ENCODE measurements at places on chromosomes 6 and 20.

- no peak for DNase-seq
These were observed 114.3 kb downstream of the EYA2 start for GRCh38 chr20:47008842-47009518.

DNA sequence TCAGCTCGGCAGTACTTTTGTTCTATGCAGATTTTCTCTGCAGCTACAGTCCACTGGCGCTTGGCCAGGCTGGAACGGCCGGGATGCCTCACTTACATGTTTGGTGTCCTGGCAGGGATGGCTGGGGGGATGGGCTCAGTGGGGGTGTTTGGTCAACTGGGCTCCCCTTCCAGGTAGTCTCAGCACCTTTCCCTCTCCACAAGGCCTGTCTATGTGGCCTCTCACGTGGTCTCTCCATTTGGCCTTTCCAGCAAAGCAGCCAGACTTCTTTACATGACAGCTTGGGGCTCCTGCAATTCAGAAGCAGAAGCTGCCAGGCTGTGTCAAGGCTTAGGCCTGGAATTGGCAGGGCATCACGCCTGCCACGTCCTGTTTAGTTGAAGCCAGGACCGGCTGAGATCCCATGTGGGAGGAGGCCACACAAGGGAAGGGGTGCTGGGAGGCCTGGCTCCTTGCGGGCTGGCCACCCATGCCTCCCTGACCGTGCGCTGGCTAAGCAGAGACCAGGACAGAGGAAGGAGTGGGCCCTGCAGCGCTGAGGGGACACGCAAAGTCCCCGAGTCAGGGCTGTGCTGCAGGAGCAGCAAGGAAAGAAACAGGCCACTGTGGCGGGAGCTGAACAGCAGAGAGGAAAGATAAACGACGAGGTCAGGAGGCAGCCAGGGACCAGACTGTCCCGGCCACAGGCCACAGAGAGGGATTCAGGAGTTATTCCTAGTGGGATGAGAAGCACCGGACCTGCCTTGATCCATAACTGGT, 38.9 kb downstream of the MGME1 start:
- DNase-seq: peak; percentile 15

DNA sequence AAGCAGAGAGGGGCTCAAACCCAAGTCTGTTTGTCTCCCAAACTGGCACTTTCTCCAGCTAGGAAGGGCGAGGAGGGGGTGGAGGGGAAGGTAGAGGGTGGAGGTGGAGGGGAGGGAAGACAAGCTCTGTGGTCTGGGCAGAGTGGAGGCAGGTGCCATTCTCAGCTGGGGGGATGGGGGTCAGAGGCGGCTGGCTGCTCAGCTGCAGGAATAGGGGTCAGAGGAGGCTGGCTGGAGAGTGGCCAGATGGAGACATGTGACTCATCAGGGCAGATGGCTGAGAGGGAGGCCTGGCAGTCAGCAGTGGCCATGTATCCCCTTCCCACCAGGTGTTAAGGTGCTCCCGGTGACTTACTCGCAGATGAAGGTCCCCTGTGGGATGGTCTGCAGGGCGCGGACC, 3.5 kb upstream of the SLC44A4 start:
- DNase-seq: peak; percentile 14

- DNase-seq: no peak
These were observed 422.9 kb upstream of the AGPAT4 start for GRCh38 chr6:161696801-161697200.

GRCh38 chr6:6091608-6092002, 84.9 kb upstream of the NRN1 start:
- no peak for DNase-seq

- no peak for DNase-seq
These were observed 80.0 kb downstream of the TCP11 start for GRCh38 chr6:35061102-35061615.

- DNase-seq: no peak
These were observed 5.5 kb downstream of the PNLDC1 start for GRCh38 chr6:159805440-159806020.

All from AG10803 (cell line).